ENCODE measurements at places on chromosomes 2 and 18.

DNA sequence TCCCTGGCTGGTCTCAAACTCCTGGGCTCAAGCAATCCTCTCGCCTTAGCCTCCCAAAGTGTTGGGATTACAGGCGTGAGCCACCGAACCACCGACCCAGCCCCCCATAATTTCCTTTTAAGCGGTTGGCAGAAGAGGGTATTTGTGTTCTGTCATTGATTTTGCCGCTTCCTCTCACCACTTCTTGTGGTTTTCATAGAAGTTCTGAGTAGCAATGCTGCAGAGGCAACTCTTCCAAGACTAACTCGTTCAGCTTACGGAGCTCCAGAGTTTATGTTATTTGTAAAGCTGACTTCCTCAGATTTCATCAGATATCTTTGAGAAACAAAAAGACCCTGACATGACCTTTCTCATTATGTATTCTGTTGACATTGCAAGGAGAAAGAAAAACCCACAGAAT is 261.4 kb upstream of the KCNJ3 start:
- no peak for DNase-seq

DNA sequence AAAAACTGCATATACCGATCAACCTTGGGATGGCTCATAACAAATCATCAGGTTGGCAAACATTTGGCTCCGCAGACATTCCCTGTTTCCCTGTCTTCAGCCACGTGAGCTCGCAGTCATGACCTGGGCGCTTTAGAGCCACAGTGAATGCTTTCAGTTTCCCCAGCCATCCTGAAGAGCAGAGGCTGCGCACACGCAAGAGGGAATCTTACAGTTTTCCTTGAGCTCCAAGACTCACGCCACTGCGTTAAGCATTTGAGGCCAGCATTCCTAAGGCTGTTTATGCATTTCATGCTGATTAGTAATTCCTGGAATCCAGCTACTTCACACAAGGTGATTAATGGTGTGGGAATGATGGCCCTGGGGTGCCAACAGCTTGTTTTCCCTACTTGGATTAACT is 95.1 kb downstream of the MTCL1 start:
- peak; percentile 52 for DNase-seq

DNA sequence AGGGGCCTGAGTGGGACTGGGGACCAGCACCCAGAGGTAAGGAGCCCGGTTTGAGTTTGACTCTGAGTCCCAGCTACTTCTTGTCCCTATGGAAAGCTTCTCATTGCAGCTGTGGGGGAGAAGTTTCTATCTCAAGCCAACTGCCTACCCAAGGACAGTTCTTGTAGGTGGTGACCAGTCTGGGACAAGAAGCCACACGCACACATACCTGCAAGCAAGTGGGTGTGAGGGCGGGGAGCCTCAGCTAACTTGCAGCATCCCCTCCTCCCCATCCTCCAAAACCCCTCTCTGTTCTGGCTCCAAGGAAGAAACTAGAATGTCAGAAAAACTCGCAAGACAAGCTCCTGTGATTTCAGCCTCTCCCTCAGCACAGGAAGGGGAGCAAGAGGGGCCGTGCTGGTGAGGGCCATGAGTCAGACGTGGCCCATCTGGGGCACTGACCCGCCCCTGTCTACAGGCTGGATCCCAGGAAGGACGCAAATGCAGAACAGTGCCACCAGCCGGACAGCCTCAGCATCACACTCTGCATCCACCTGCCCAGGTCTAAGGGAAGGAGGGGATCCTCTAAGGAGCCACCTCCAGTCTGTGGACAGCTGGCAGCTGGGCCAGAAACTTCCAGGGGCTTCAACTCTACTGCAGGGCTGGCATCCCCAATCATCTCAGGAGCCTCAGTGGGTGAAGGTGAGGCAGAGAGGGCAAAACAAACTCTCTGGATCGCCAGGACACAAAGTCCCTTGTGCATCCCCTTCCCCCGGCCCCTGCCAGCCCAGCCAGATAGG is 103.4 kb downstream of the TNS1 start:
- no peak for DNase-seq

DNA sequence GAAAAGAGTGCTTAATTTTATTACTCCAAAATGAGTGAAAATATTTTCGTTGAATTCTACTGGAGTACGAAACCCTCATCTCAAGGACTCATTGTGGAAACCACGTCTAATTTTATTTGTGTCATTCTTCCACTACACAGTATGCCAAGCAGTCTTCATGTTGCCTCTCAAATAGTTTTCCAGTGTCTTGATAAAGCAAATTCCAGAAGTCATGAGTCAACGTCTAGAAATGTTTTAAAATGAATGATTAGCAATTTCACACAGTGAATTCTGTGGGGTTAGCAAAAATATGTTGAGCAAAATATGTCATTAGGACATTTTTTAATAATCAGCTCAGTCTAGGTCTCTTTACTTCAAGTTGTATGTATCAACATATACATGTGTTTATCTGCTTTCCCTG is 865.5 kb downstream of the DSC3 start:
- DNase-seq: no peak

GRCh38 chr2:219243291-219243761 is 1.9 kb downstream of the GLB1L start:
- DNase-seq: no peak

- DNase-seq: no peak
Observed at GRCh38 chr2:138777996-138778395, 2.2 kb downstream of the NXPH2 start.

DNA sequence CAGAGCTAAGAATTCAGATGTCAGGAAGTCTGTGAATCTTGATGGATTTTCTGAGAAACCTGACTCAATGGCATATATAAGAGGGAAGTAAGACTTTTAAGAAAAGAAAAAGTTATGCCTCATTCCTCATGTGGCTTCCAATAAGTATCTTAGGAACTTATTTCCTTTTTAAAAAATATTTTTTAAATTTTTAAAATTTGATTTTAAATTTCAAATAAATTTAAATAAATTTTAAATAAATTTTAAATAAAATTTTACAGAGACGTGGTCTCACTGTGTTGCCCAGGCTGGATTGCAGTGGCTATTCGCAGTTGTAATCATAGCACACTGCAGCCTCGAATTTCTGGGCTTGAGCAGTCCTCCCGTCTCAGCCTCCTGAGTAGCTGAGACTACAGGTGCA is 11.5 kb upstream of the POLR1B start:
- DNase-seq: no peak

- DNase-seq: no peak
Observed at GRCh38 chr18:68925268-68925667, 127.4 kb downstream of the CCDC102B start.

DNA sequence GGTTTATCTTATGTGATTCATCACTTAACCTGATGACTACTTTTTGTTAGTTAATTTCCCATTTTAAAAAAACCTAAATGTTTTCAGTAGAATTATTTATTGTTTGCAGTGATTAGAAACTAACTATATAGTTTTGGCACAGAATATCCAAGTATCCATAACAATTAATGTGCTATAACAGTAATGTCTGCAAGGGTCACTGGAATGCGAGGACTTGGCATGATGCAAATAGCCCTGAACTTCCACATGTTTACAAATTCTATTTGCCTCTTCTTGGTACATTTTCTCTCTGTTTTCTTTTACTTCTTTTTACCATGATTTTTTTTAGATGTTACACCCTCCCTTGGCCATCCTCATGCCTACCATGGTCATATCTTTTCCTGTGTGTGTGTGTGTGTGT is 49.3 kb upstream of the GALNT3 start:
- DNase-seq: no peak

DNA sequence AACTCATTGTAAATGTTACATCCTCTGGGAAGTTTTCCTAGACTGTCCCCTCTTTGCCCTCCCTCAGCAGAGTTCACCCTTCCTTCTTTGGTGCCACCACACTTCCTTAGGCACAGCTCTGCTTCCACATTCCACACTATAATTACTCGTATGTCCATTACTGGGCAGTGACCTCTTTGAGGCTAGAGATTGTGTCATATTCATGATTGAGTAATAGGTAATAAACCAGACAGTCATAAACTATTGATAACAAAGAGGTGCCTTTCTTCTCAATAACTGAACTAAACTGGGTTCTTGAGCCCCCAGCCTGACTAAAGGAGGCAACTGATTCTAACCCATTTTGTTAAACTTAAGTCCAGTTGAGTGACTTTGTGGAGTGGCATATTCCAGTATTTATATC is 28.3 kb downstream of the MYO3B start:
- DNase-seq: no peak

DNA sequence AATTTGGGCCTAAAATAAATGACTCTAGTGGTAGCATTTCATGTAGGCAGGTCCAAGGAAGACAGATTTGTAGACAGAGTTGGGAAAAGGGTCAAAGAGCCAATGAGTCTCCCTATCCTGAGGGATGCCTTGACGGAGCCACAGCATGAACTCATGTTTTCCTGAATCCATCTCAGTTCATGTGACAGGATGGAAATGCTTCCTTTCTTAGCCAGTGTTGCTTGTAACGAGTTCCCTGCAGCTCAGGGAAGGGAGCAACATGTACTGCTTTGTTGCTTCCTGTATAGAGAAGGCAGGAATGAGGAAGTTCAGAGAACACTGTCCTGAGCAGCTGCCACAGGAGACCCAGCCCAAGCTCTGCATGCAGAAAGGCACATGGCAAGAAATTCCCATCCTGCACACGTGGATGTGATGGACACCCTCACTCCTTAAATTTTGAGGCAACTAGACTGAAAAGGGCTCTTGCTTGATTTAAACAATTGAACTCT is 27.9 kb downstream of the TMEM17 start:
- DNase-seq: no peak

DNA sequence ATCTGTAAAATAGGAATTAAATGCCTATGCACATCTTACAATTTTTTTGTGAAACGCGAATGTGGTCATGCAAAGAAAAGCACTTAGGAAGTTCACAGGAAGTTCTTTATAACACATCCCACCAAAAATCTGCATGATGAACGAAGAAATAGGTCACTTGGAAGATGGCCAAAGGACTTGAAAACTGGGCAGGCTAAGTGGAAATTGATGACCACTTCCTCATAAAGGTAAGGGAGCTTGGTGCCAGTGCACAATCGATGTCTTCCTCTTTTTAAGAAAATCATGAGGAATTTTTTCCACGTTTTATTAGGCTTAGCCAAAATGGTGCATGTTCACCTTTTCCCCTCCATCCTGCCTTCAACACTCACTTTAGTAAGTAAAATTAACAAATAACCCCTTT is 8.2 kb upstream of the NT5C1B start:
- no peak for DNase-seq

DNA sequence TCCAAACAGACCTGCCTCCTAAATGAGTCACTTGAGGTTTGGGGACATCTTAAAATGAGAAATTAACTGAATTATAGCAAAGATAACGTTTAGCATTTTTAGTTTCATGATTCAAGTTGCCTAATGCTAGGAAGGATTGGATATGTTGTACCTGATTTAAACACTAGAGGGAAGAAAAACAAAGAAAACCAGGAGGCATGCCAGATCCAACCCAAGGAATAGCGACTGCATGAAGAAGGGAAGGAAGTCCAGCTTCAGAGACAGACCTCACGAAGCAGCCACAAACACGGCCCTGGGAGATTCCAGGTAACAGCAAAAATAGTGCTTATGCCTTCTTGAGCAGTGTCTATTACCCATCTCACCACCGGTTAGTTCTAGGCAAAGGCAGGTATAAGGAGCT is 499.9 kb upstream of the SPHKAP start:
- DNase-seq: no peak

GRCh38 chr2:136787970-136788369 is 22.6 kb downstream of the THSD7B start:
- DNase-seq: no peak

GRCh38 chr2:119638685-119639554 is 40.1 kb upstream of the TMEM177 start:
- DNase-seq: no peak

- no peak for DNase-seq
Observed at GRCh38 chr18:62769216-62769615, 53.9 kb downstream of the PHLPP1 start.

DNA sequence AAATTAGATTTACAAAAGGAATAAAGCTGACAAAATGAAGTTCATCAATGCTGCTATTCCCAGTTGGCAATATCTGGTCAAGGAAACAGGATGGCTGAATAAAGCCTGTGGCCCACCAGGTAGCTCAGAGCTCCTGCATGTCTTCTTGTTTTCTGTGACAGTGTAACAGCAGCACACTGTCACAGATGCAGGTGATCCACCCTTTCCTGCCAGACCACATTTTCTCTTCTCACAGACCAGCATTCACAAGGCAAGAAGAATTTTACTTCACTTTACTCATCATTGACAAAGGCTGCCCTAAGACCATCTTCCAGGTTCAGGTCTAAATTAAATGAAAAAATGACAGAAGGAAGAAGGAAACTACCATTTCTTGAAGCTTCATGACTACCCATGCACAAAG is 166.2 kb upstream of the MEIS1 start:
- no peak for DNase-seq

- no peak for DNase-seq
Observed at GRCh38 chr2:133506996-133507395, 61.3 kb downstream of the NCKAP5 start.

DNA sequence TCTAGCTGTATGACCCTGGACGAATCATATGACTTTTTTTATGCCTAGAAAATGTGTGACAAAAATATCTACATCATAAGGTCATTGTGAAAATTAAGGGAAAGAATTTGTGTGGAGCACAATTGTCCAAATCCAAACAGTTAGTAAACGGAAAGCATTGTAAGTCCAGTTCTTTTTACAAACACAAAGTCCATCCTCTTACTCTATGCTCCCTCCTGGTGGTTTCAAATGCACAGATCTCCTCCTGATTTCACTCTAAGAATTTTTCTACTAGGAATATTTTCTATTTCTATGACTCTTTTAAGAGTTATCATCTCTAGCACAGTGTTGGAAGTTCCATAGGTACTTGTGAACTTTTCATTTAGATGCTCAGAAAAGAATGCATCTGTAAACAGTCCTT is 125.2 kb upstream of the ARL5A start:
- no peak for DNase-seq

DNA sequence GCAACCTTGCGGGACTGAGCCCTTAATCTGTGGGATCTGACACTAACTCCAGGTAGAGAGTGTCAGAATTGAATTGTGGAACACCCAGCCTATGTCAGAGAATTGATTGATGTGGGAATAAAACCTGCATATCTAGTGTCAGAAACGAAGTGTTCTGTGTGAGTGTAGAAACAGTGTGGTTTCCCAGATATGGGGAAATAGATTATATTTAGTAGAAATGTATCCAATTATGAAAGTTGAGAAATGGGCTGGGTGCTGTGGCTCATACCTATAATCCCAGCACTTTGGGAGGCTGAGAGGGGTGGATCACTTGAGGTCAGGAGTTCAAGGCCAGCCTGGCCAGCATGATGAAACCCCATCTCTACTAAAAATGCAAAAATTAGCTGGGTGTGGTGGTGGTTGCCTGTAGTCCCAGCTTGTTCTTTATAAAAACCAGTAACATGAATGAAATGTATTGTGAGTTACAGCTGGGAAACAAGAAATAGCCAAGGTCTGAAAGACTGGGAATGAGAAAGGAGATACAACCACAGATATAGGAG is 4.3 kb upstream of the TP53I3 start:
- DNase-seq: no peak

- no peak for DNase-seq
Observed at GRCh38 chr18:11963991-11964484, 17.3 kb upstream of the IMPA2 start.

All from T1000 (cell line).